Fibroblast of the conjunctiva (primary cell): ENCODE measurements at places on chromosomes 11 and 22.
A peak's percentile ranks its signal among the peaks of the same experiment; 100 is the strongest.

DNA sequence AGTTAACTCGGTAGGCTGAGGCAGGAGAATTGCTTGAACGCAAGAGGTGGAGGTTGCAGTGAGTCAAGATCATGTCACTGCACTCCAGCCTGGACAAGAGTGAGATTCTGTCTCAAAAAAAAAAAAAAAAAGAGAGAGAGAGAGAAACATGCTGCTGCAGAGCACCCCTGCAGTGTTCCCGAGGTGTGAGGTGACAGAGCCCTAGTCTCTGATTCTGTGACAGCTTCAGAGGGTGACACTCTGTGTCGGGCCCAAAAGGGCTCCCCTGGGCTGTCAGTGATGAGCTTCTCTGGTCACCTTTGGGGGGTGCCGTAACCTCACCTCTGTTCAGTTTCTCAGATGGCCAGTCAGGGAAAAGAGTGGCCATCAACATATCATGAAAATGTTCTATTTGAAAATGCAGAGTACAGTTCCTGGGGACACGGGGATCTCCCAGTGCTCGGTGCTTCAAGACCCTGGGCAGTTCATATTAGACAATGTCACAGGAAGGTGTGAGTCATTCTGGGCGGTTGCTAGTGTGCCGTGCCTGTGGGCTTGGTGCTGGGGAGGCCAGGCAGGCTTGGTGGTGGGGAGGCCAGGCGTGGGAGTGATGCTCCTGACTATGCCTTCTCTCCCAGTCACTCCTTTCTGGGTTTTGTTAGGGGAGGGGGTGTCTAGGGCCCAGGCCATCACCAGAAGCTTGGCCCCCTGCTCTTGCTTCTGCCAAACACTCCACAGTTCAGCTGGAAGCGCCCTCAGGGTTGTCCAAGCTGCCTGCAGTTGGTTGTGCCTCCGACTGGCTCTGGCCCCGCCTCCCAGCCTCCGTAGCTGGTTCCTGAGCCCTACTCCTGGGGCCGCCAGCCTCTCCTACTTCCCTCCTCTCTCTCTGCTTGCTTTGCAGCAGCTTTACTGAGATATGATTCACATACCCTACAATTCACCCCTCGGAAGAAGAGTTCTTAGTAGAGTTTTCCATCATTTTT, 52.5 kb upstream of the CLDN5 start:
- DNase-seq: no peak

GRCh38 chr11:12291766-12292165, 85.6 kb upstream of the PARVA start:
- DNase-seq: no peak

GRCh38 chr11:45859661-45860140, 12.4 kb downstream of the CRY2 start:
- peak; percentile 99 for DNase-seq

- DNase-seq: no peak
Measured at GRCh38 chr11:115112754-115113153, 391.5 kb downstream of the CADM1 start.

GRCh38 chr11:102293873-102294601, 23.2 kb upstream of the BIRC3 start:
- DNase-seq: peak; percentile 47

- no peak for DNase-seq
Measured at GRCh38 chr22:37777122-37777687, 30.5 kb upstream of the GCAT start.
